ENCODE measurements at places on chromosomes 5 and 9.

- DNase-seq: no peak
Observed at GRCh38 chr5:89457411-89458331, 574.7 kb upstream of the MEF2C start.

DNA sequence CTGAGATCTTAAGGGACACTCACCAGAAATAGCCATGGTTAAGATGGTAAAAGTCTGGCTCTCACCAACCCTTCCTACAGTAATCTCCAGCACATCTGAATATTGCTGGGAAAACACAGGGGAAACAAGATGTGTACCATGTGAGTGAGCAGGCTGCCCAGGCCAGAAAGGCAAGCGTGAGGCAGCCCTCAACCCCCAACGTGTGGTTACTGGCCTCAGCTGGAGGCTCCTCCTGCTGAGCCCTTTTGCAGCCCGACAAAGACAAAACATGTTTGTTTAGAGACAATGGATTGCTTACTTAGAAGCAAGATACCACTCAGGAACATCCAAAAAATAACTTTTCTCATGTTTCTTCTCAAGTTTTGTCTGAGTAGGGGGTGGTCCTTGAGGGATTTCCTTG is 16.6 kb downstream of the ZFP62 start:
- DNase-seq: no peak

GRCh38 chr5:140018920-140019644 is 24.0 kb downstream of the NRG2 start:
- no peak for DNase-seq

- DNase-seq: no peak
Observed at GRCh38 chr5:83011985-83012384, 65.2 kb downstream of the TMEM167A start.

DNA sequence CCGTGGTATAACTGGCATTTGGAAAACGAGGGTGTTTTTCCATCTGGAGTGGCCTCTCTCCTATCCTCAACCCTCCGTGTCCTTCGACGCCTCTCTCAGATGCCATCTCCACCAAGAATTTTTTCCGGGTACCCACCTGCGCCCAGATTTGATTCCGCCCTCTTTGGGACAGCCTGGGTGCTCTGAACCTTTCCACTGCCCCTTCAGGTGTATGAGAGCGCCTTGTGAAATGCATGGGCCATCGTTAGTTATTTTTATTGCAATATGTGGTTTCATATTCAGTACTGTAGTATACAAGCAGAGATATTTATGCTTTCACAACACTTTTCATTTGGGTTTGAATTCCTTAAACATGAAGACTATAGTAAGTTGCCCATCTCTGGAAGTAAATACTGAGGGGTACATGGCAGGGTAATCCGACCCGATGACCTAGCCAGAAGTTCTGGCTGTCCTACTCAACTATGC is 78.2 kb upstream of the IFNE start:
- DNase-seq: no peak

DNA sequence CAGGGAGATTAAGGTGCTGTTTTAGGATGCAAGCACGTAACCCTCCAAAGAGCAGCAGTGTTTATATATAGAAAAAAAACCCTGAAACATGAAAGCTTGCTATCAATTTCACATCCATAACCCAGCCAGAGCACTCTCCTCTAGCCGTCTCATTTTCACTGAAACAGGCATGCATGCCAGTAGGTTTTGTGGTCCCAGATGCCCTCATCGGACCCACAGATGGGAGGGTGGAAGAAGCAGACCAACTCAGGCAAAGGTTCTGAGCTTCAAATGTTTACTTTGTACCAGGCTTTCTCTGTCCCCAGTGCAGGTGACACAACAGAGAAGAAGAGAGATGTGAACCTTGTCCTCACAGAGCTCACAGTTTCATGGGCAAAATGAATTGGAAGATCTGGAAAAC is 127.4 kb upstream of the ATP10B start:
- no peak for DNase-seq

DNA sequence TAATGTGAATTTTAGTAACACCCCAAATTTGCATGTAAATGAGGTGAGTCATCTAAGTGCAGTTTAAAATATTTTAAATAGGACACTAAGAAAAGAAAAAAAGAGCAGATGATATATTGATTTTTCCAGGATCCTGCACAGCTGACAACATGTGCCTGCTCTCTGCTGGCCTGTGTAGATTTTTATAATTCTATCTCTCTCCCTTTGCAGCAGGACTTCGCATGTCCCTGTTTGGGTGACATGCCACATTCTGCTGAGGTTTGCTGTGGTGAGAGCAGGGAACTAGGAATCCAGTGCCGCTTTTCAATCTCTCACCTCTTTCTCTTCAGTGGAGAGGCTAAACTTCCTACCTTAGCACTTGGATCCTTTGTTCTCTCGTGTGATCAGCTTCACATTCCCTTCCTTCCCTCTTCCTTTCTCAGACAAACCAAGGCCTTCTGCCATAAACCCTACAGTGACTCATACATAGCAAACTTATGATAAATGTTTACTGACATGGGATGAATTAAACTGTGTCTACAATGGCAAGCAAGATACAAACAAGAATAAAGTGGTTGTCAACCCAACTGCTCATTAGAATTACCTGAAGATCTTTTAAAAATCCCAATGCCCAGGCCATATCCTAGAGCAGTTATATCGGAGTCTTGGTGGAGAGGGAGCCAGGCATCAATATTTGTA is 198.8 kb upstream of the EFNA5 start:
- DNase-seq: no peak

DNA sequence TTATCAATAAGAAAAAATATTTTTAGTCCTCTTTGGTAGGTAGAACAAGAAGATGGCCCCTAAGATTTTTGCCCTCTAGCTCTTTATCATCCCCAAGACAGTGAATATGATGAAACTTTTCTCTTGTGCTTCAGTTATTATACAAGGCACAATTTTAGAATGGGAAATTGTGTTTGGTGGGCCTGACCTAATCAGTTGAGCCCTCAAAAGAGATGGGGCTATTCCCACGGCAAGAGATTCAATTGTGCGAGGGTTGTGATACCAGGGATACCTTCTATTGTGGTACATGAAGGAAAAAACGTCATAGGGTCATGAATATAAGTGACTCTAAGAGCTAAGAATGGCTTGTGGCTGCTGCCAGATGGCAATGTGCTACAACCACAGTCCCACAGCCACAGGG is 94.0 kb upstream of the COX7C start:
- DNase-seq: no peak

- DNase-seq: peak; percentile 64
Observed at GRCh38 chr9:2015581-2016407, 647 bp downstream of the SMARCA2 start.

DNA sequence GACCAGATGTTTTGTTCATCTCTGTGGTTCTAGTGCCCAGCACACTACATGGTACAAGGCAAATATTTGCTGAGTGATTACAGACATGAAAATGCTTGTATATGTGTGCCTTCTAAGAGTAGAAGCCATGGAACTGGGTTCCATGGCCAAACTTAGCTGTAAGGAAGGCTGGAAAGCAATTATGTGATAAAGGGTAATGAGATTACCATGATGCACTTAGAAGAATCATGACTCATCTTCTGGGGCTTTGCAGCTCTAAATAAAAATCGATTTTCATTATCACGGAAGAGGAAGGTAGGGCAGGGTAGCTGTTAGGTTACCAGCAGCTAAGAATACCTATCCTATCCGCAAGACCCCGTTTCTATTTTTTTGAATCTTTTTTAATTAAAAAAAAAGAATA is 28.0 kb downstream of the RFK start:
- DNase-seq: peak; percentile 32

- no peak for DNase-seq
Observed at GRCh38 chr9:88322906-88323566, 65.2 kb upstream of the SPIN1 start.

GRCh38 chr5:27906931-27907601 is 868.7 kb upstream of the CDH9 start:
- no peak for DNase-seq

DNA sequence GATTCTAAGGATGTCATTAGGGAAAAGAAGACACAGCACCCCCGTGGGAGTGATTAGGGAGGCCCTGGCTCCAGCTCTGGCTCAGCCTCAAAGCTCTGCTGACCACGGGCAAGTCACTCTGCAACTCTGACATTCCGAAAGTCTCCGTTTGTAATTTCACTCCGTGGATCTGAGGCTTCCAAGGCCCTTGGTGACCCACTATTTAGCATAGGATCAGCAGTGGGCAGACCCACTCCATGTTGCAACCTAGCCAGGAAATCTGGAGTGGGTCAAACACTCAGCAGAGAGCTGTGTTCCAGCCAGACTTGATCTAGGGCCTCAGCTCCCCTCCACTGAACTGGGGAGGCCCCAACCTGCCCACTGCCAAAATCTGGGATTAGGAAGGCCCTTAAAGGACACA is 11.8 kb downstream of the PHF19 start:
- DNase-seq: no peak

DNA sequence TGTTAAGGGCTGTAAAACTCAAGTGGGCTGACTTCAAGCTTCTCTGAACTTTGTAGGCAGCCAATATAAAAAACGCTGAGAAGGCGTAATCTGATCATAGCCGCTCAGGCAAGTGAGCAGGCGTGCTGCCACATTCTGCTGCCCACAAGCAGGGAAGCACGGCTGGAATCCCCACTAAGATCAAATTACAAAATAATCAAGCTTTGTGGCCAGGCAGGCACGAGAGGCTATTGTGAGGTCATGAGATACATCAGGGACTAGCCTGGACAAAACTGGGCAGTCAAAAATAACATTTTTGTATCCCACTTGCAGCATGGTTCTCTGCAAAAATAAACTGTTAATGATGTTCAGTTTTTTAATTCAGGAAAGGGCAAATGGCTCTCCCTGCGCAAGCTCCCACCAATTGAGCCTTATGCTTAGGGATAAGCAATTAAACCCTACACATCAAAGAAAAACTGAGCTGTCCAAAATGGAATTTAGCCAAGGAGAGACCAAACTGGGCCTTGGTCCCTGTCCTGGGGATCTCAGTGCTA is 64.0 kb downstream of the POU5F2 start:
- DNase-seq: peak; percentile 93

DNA sequence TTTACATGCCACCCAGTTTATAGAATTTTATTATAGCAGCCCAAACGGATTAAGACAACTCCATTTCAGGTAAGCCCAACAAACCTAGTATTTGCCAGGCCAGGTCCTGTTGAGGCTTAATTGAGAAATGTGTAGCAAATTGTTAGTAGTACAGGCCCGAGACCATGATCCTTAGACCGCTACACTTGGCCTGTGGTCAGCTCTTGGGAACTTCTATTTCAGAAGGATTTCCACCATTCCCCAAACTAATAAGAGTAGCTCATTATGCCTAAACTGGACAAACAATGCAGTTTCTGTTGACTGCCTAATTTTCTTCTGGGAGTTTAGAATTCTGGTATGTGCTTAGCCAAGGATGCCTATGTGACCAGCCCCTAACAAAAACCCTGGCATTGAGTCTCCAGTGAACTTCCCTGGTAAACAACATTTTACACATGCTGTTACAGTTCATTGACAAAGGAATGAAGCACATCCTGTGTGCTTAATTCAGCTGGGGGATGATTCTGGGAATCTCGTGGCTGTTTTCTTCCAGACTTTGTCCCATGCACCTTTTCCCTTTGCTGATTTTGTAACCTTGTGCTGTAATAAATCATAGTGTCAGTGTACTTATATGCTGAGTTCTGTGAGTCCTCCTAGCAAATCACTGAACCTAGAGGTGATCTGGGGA is 5.6 kb upstream of the GPX3 start:
- no peak for DNase-seq

DNA sequence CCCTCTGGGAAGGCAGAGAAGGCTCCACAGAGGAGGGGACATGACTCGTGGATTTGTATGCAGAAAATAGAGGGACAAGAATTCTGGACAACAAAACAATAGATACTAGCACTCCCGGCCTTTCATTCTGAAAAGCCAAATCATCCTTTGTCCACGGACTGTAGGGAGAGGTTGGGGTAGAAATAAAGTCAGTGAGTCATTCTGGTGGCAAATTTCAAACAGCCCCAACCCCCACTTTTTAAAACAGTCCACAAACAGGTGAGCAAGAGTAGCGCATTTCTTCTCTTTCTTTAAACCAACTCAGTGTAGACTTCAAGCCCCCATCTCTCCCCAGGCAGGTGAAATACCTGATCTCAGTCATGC is 56.1 kb downstream of the PTPDC1 start:
- DNase-seq: no peak

GRCh38 chr5:6633469-6634245 is 417 bp downstream of the SRD5A1 start:
- peak; percentile 74 for DNase-seq

- DNase-seq: peak; percentile 52
Observed at GRCh38 chr5:141742866-141743851, 61.1 kb upstream of the ARAP3 start.

DNA sequence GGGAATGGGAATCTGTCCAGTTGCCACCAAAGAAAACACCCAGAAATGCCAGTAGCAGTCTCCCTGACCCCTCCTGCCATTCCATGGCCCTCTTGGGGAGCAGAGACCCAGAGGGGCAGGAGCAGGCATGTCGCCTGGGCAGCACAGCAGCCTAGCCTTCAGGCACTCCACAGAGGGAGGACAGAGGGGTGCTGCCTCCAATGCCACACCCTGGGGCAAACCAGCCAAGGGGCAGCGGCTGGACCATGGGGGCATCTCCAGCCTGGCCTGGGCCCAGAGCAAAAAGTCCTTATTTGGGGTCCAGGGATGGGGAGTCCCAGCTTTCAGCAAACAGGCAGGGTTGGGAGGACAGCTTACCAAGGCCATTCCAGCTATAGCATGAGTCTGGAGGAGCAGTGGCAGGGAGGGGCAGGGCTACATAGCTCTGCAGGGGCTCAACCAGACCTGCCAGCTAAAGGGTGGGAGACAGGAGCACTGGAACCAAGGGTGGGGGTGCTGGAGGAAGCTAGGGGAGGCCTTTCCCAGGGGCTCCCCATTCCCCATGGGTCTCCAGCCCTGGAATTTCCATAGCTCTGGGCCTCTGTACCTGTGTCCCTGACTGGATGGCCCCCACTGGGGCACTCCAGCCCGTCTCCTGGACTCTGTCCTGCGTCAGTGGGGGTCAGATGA is 6.7 kb downstream of the BRD3 start:
- DNase-seq: no peak

DNA sequence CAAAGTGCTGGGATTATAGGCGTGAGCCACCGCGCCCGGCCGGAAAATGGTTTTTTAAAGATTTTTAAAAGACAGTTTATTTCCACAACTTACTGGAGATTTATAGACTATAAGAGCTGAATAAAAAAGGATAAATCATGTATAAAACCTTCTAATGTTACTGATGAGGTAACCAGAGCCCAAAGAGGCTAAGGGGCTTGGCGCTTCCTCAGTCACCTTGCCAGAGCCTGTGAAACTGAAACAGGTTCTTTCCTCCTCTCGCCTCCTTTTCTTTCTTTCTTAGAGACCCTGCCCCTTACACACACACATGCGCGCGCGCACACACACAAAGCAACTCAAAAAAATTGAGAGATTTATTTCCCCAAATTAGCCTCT is 69.8 kb downstream of the HSD17B3 start:
- DNase-seq: no peak

GRCh38 chr5:168317096-168317520 is 25.7 kb downstream of the WWC1 start:
- DNase-seq: no peak

DNA sequence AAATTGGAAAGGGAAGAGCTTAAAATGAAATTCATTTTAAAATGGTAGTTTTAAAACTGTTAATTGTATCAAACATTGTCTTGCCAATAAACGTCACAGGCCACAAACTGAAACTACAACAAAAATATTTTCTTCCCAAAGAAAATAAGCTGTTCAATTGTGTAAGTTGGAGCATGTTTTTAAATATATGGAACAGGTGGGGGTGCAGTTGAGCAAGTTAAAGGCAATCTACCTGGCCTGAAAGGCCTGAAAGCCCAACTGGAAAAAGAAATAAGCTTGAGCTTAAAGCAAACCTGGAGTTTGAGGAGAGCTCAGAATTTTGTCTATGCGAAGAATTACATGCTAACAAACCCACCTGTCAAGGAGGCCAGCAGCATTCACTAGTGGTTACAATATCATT is 439.5 kb downstream of the ACTL7B start:
- no peak for DNase-seq
